ENCODE measurements at places on chromosomes 2 and 18.
A peak's percentile ranks its signal among the peaks of the same experiment; 100 is the strongest.

DNA sequence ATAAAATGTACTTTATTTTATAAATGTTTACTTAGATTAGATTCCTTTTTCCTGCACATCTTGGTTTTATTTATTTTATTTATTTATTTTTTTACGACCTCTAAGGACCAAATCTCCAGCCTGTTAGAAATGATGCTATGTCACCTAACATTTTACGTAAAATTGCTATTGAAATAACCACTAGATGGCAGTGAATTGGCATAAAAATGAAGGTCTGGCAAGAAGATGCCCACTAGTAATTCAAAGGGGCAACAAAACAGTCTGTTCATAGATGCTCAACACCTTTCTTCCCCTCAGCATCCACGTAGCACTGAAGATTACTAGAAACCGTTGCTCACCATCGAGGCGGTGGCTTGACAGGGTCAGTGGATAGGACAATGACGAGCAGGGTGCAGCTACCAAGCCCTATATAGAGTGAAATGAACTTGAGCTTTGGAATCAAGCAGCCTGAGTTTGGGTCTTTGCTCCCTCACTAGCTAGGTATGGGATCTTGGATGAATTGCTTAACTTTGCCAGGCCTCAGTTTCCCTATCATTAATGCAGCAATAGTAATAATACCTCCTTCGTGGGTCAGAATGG lies 128.7 kb upstream of the L3MBTL4 start:
- no peak for DNase-seq

- no peak for DNase-seq
Measured at GRCh38 chr2:62920070-62920469, 130.6 kb upstream of the OTX1 start.

- no peak for DNase-seq
Measured at GRCh38 chr18:79786304-79786703, 11.4 kb upstream of the KCNG2 start.

DNA sequence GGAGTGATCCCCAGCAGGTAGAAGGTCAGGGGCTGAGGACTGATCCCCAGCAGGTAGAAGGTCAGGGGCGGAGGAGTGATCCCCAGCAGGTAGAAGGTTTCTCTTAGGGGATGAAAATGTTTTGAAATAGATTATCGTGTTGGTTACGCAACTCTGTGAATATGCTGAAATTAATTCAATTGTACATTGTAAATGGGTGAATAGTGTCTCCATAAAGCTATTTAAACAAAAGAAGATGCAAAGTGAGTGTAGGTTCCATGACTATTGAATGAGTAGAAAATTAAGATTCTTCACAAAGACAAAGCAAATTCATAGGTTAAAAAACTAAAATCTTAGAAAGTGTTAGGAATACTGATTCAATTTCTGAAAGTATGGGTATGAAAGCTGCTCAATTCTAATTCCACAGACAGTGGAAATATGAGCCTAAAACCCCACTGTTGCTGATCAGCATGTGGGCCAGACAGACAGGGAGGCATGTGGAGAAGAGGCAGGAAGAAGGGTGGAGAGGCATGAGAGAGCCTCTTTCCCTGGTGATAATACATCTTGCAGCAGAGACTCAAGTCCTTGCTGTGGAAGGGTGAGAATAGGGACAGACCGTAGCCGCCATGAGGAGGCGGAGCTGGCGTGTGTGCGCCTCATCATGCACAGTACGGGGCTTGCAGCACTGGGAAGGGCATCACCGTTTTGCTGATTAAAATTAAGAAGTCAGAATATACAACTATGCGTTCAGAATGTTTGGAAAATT lies 85.9 kb upstream of the NFATC1 start:
- no peak for DNase-seq

DNA sequence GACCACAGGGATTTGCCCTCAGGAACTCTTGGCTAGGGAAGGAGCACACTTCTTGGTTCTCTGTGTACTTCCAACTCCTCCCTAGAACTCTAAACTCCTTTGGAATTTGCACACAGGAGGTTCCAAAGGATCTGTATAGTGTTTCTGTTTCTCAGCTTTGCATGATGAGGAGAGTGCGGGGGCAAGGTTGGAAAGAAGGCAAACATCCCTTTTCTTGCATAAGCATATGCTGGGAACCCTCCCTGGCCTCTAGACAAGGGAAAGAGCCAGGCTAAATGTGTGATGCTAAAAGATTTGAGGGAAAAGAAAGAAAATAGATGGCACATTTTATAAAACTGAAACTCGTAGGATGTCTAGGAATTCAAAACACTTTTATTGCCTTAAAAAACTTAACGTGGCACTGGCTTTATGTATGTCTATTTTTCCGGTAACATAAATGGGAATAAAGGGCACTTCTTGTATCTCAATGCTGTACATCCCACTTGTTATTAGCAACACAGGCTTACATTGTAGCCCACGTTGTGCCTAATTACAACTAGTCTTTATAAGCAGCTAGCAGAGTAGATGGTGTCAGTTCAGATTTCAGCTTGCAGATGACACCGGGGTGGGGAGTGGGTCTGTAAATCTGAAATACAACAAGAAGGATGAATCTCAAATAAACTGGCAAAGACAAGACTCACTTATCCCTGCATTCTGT lies 165.8 kb downstream of the GPD2 start:
- DNase-seq: no peak

DNA sequence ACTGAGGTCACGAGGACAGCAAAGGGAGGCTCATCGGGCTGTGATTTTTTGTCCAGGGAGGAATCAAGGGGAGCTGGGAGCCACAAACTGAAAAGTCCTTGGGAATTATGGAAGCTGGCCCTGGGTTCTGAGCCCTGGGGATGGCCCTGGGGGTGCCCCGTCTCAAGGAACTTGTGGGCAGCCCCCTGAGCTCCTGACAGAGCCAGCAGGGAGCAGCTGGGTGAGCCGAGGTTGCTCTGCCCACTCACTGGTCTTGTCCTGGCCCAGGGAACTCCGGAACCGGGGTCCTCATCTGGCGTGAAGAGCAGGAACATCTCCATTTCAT lies 61.3 kb upstream of the HDAC4 start:
- no peak for DNase-seq

GRCh38 chr2:217261452-217261851 lies 401.6 kb upstream of the TNP1 start:
- DNase-seq: no peak

GRCh38 chr18:2927745-2928144 lies 80.9 kb downstream of the EMILIN2 start:
- DNase-seq: no peak

GRCh38 chr2:36380624-36381481 lies 25.3 kb downstream of the CRIM1 start:
- DNase-seq: no peak

DNA sequence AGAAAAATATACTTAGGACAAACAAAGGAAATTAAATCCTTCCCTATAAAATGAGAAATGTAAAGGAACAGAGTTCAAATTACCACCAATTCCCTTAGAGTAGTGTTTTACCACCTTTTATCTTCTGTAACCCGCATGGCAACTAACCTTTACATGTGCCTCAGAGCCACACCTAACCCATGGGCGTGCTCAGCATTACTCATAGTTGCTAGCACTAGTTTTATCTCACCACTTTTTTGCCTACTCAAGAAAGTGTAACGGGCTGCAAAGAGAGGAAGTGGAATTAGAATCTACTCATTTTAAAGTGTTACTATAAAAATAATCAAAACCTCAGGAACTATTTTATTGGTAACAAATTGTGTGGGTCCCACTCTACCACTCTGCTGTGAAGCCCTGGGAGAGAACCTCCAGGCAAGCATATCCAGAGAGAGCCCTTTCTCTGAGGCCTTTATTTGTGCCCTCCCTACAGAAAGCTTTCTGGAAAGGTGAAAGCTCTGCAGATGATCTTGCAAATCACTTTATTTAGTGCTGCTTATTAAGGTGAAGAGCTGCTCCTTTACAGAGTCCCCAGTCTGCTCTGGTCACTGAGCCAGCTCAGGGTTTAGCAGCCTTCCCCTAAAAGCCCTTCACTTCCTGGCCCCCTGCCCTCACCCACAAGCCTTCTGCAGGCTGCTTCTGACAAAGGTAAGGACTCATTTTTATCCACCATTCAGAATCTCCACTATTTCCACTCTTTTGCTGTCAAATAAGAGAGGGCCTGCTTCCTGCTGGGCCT lies 98.8 kb downstream of the TRABD2A start:
- peak; percentile 34 for DNase-seq

- no peak for DNase-seq
Measured at GRCh38 chr2:226862623-226863022, 26.8 kb downstream of the RHBDD1 start.

DNA sequence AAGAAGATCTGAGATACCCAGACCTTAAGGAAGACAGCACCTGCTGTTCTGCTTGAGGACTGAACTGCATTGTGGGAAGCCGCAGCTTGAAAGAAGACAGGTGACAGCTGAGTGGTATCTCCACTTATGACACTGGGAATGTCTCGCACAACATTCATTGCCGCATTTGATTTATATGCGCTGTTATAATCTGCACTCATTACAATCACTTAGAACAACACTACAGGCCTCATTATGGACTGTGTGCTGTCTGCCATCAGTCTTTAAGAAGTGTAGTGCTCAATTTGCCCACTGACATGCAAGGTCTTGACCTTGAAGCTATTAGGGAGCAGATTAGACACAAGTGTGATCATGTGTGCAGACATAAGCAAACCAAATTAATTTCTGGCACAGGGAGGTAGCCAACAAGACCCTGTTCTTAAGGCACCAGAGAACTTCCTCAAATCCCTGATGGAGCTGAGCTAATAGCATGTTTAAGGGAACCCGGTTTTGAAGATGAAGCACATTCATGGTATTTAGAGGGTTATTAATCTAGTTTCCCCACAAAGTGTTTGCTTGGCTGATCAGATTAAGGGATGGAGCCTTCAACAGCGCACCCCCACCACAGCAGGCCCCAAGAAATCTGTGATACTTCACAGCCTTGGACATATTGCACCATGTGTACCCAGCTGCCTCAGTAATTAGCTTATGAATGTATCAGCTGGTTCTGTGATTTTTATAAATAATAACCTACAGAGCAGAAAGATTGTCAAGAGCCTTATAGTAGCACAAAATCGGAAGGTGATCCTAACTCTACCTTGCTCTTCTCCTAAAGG lies 146.8 kb downstream of the SATB2 start:
- DNase-seq: no peak

GRCh38 chr2:479490-480176 lies 191.7 kb upstream of the ALKAL2 start:
- DNase-seq: no peak

GRCh38 chr2:100752628-100753333 lies 67.2 kb upstream of the NPAS2 start:
- no peak for DNase-seq

DNA sequence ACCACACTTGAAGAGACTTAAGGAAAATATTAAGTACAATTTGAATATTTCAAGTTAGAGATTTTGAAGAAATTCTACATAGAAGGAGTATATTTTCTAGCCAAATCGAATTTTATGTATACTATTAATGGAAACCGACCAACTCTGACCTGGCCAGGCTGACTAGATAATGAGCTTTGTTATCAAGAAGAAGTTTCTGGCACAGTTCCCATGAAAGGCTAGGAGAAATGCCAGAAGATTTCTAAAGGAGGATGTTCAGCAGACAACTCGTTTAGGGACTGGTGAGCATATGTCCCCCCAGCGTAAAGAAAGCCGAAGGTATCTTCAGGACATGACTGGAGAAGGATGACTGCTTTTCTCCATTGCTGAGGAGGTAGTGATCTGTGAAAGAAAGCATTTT lies 127.3 kb downstream of the DIS3L2 start:
- no peak for DNase-seq

- DNase-seq: no peak
Measured at GRCh38 chr2:20015482-20016083, 3.1 kb upstream of the MATN3 start.

GRCh38 chr2:196809260-196809659 lies at the start of gene C2orf66:
TSS of gene C2orf66 (minus strand) at chr2:196809355. CDS start at chr2:196809336, 19 bp downstream.
- DNase-seq: no peak

GRCh38 chr2:229170916-229171315 lies 100.2 kb downstream of the PID1 start:
- DNase-seq: no peak

GRCh38 chr18:59022167-59022945 lies 117.3 kb upstream of the SEC11C start:
- DNase-seq: no peak

- DNase-seq: no peak
Measured at GRCh38 chr18:46283268-46283667, 179.1 kb downstream of the HAUS1 start.

DNA sequence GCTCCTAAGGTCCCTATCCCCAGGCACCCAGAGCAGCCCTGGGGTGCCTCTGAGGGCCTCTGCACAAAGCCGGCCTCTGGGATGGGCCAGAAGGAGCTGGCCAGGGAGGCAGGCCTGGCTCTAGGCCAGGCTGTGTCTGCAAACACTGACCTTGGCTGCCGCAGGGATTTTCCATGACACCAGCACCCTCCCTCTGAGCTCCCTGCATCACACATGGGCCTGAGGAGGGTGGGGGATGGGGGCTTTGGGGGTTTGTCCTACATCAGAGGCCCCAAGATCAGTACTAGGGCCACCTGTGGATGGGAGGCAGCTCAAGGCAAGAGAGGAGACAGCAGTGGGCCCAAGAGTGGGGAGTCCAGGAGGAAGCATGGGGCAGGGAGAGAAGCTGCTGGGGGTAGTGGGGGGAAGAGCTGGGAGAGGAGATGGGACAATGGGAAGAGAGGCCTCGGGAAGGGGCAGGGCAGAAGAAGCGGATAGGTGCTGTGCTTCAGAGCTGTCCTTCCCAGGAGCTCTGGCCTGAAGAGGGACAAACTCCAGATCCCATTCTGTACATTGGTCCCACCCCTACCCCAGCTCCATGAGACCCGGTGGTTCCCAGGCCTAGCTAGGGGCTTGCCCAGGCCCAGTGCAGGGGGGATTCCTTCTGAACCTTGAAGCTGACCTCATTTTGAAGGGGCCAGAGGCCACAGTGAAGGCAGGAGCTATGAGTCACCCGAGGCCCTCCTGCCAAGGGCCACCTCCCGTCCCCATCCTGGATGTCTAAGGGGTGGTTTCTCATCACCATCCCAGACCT lies 28.0 kb downstream of the KCNK3 start:
- DNase-seq: no peak

GRCh38 chr2:73202156-73203054 lies at the start of gene NOTO:
TSS of gene NOTO (plus strand) at chr2:73202574. CDS start at chr2:73202667, 93 bp downstream.
- DNase-seq: no peak

DNA sequence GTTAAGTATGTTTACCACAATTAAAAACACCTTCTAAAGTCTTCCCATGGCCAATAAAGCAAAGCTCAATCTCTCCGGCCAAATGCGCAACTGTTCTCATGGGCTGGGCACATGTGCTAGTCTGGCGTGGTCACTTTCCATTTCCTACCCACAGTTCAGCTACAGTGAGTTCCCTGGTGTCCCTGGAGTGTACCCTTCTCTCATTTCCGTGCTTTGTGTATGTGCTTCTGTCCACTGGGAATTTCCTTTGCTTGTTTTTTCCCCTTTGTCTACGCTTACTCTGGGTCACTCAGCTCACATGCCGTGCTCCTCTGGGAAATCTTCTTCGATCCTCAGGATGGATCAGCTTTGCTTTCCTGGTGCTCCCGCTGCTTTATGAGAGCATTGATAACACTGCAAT lies 69.6 kb upstream of the GYPC start:
- DNase-seq: no peak
